Activated T-helper 9 cell treated with anti-CD3 and anti-CD28 coated beads, Interleukin-2, amount 50 U/mL, for 16 hours (primary cell): ENCODE measurements at places on chromosomes 3 and 15.

GRCh38 chr15:35319354-35319753, 226.6 kb downstream of the DPH6 start:
- no peak for DNase-seq

DNA sequence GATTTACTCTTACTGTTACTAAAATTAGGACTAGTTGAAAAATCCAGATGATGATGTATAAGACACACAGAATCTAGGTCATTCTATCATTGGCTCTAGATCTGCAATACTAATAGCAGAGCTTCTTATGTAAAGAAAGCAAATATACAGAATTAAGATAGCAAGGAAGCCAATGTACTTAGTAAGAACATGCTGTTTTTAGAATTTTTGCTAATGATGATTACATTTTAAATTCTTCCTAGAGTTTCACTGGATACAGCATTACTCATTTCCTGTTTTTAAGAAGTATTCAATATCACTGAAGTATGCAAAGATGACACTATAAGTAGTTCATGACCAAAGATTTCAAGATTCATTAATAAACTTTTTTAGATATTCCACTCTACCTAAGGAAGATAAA, 60.7 kb downstream of the CFAP20DC start:
- no peak for DNase-seq

DNA sequence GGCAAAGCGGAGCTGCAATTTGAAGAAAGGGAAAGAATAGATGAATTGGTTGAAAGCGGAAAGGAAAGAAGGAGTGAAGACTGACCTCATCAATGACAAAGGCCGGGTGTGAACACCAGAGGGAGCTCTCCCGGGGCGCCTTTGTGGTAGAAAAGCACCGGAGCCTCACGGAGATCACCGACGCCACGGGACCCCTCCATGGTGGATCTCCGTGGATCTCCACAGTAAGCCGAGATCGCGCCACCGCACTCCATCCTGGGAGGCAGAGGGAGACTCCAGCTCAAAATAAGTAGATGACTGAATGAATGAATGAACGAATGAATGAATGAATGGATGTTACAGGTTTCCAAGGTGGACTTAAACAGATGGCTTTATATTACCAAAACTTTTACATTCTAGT, 25.0 kb downstream of the GPR160 start:
- DNase-seq = no peak

DNA sequence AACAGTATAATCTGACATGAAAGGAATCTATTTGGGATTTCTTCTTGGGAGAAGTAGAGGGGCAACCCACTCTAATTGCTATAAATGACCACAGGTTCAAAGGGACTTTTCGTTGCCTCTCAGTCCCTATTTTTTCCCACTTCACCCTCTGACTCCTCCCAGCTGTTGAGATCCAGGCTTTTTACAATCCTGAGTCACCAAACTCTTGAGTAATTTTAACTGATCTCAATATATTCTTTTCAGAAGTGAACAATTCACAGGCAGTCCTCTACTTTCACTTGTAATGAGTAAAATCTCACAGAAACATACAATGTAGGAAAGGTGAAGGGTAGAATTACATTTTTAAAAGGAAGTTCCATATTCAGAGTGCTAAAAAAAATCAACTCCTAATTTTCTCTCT, 44.6 kb downstream of the EIF4E3 start:
- DNase-seq = no peak

- no peak for DNase-seq
Measured at GRCh38 chr3:111936191-111936841, 42.5 kb upstream of the ABHD10 start.

- DNase-seq = no peak
Measured at GRCh38 chr3:171354706-171355582, 105.3 kb downstream of the TNIK start.

DNA sequence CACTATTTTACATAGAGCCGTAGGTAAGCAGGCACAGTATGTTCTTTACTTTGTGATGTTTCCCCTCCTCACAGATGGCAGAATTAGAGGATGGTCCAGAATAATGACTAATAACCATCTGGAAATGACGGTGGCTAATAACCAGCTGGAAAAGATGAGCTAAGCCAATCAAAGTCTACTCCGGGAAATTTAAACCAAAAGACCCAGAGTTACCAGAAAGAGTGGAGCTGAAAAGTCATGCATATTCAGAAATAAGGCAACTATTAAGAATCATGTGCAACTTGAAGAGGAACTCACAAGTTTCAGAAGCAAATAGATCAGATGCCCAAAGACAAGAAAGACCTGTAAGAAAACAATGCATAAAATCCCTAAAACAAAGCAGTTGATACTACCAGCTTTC, 33.6 kb downstream of the DMXL2 start:
- DNase-seq = no peak

DNA sequence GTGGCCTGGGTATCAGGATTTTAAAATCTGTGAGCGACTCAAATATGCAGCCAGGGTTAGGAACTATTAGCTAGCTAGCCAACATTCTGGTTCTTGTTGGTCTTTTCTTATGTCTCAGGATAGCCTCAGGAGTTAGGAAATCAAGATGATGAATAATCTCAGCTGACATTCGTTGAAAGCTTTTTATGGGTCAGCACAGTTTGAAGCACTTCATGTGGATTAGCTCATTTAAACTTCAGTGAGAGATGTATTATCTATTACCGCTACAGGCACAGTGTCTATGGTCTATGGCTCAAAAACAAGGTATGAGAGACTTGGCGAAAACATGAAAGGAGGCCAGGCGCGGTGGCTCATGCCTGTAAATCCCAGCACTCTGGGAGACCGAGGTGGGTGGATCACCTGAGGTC, 187.5 kb upstream of the THRB start:
- DNase-seq = no peak
